ENCODE measurements at places on chromosomes 1 and 21.

GRCh38 chr1:109894823-109895719, 15.6 kb upstream of the CSF1 start:
- no peak for DNase-seq

- no peak for DNase-seq
These were observed 22.4 kb downstream of the HUNK start for GRCh38 chr21:31895077-31895835.

DNA sequence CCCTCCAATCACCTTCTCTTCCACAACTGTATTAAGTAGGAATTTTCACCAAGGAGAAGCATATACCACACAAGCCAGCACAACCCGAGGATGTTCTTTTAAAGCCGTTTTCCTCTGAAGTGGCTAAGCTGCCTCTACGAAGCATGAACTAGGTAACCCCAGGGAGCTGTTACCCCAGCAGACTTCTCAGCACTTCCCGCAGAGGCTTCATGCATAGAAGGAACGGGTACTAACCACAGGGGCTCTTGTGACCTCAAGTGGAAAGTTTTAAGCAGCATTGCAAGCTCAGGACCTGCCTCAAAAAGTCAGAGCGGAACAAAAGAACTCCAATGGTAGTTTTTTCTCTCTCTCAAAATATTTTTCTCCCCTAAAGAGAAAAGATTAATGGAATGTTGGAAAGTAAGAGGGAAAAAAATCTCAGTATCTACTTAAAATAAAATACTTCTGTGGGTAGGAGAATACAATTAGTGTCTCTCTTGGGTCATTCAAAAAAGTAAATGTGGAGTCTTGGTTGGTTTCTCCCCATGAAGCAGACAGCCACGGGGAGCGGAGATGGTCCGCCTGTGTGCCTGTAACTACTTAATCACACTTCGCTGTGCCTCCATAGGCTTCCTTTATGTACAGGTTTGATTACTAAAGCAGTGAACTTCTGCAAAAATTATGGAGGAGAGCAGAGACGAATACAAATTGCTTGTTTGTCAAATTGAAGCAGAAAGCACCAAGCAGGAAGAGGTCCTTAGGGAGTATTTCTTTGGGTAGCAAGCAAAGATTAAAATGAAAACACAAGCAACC, 40.9 kb downstream of the STX6 start:
- DNase-seq: no peak

DNA sequence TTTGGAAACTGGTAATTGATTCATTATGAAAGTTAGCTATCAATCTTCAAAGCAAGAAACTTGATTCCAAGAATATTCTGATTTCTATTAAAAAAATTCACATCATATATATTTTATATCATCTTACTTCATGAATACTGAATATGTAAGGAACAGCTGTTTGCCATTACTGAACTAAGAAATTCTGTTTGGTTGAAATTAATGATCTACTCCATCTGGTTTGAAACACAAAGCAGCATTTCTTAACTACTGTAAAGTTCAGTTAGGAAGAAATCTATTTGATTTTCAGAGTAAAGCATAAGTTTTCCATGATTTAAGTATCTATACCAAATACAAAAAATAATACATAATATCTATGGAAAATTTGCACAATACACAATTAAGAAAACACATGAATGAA, 66.0 kb upstream of the SCYL3 start:
- DNase-seq: no peak

- no peak for DNase-seq
These were observed 19.0 kb downstream of the PARS2 start for GRCh38 chr1:54745274-54745673.

DNA sequence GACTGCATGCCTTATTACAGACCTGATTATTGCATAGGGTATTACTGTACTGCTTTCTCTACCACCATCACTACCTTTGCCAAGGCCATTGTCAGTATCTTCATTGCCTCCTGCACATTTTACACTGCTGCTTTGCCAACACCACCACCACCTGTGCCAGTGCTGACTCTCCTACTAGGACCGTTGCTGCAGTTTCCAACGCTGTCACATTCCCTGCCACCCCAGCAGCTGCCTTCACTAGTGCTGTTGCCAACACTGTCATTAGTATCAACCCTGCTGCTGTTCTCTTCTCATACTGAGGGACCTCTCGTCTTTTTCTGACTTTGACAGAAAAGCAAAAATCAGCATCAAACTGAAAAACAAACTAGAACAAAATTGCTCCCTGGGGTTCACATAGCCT, 394.9 kb upstream of the B3GALT2 start:
- DNase-seq: no peak
